ENCODE measurements at places on chromosomes 12 and 14.

GRCh38 chr12:19223018-19223417 lies 93.5 kb downstream of the PLEKHA5 start:
- DNase-seq: no peak

GRCh38 chr12:14729586-14729985 lies 33.2 kb upstream of the GUCY2C start:
- DNase-seq: no peak

DNA sequence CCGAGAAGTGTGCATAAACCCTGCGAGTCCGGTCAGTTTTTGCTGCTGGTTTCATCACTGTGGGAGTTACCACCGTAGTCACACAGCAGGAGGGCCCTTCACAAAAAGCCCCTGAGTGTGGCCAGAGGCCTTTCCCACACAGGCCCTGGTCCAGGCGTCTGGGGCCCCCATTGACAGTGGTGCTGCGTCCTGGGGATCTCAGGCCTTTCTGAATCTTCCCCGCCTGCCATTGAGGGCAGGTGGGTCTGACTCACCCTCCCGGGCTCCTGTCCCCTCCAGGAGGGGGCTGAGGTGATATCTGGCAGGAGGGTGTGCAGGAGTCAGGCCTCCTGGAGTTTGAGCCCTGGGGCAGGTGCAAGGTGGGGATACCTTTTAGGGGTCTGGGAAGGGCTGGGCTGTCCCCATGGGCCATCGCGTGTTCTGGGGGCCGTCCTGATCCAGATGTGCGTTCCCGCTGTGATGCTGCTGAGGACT lies 358.5 kb downstream of the TMEM121 start:
- no peak for DNase-seq

DNA sequence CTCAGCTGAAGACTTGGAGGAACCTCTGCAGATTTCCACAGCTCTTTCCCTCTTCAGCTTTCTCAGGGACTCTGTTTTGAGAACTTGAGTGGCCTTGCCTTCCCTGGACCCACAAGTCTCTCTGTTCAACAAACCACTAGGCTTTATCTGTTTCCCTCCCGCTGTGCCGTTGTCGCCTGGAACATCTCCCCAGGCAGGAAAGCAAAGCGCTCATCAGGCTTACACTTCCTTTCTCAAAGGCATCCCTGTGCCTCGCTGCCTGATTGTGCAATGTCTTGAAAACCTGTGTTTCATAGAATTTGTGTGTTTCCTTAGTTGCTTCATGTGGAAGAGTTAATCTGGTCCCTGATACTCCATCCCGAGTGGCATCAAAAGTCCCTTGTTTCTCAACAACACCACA lies 64.1 kb downstream of the PPM1A start:
- no peak for DNase-seq

- DNase-seq: no peak
Observed at GRCh38 chr14:61560323-61560722, 135.0 kb upstream of the HIF1A start.

GRCh38 chr14:36580141-36580855 lies 2.1 kb downstream of the NKX2-8 start:
- no peak for DNase-seq

DNA sequence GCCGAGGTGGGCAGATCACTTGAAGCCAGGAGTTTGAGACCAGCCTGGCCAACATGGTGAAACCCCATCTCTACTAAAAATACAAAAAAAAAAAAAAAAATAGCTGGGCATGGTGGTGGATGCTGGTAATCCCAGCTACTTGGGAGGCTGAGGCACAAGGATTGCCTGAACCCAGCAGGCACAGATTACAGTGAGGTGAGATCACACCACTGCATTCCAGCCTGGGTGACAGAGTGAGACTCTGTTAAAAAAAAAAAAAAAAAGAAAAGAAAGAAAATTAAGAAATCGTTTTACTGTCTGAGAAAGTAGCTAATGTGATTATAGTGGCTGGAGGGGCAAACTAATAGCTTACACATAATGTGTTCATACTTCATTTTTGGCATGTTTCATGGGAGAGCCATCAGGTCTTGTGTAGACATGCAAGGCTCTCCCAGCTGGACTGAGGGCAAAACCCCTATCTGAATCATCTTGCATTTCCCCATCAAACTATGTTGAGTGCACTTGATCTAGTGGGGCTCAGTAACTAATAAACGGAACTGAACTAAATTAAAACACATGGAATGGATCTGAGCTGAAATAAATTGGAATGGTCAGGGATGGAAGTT lies 16.2 kb downstream of the KIF21A start:
- DNase-seq: no peak

DNA sequence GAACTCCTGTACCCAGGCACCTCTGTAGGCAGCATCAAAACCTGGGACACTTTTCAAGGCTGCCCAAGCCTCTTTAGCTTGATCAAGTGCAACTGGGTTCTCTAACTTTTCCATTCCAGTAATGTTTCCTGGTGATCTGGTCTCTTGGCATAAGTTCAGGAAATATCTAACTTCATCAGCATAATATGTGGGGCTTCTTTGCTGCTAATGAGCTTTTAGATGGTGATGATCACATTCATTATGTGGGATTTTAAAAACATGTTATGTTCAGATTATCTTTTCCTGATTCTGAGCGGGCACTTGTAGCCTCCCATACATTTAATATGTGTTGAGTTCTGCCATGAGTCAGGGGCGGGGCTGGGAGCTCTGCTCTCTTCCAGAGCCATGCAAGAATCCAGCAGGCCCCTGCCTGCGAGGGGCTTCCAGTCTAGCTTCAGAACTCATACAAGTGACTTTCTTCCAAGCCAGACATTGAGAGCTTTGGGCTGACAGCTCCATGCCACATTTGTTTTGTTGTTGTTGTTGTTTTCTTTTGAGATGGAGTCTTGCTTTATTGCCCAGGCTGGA lies 39.5 kb upstream of the RIN3 start:
- no peak for DNase-seq

GRCh38 chr12:22899184-22899583 lies 274.2 kb downstream of the ETNK1 start:
- no peak for DNase-seq

- no peak for DNase-seq
Observed at GRCh38 chr14:63478010-63478409, 65.2 kb downstream of the PPP2R5E start.

GRCh38 chr12:88579601-88580050 lies 645 bp downstream of the KITLG start:
- DNase-seq: peak; percentile 19

- DNase-seq: no peak
Observed at GRCh38 chr14:33460164-33460563, 490.7 kb downstream of the EGLN3 start.

DNA sequence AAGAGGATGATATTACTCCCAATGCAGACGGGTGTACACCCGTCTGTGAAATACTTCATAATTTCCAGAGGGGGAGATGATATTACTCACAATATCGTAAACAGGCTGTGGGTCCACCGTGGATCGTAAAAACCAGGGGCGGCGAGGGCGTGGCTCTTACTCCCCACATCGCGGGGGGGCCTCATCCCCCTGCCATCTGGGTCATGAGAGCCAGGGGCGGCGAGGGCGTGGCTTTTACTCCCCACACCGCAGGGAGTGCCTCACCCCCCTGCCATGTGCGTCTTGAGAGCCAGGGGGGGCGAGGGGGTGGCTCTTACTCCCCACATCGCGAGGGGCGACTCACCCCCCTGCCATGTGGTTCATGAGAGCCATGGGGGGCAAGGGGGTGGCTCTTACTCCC lies 86.2 kb upstream of the GNG2 start:
- no peak for DNase-seq

GRCh38 chr12:954741-955140 lies 5.2 kb upstream of the RAD52 start:
- DNase-seq: no peak

- no peak for DNase-seq
Observed at GRCh38 chr12:132132609-132133430, 11.3 kb downstream of the DDX51 start.

GRCh38 chr12:68406134-68406576 lies 74.0 kb upstream of the MDM1 start:
- DNase-seq: no peak

DNA sequence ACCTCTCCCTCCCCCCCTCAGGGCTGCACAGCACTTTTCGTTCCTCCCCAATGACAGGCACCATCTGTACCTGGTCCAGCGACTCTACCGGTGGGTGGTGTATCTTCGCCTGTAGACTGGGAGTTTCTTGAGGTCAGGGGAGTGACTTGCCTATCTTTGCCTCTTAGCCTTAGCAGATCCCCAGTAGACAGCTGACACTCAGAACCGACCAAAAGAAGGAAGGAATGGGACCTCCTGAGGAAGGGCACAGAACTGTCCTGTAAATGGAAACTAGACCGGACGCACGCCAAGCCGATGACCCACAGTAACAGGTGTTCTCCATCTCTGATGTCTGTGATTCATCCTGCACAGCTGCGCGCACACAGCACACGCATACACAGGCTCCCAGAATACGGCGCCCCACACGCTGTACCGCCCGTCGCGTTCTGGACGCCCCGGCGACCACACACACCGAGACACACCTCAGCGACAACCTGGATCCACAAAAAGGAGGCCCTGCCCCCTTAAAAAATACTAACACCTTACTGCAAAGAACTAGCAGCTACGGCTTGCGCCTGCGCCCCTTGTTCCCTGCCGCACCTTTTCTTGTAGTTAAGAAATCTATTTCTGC lies 673 bp upstream of the TTC9 start:
- no peak for DNase-seq

GRCh38 chr14:89219051-89219450 lies 198.0 kb downstream of the FOXN3 start:
- no peak for DNase-seq

GRCh38 chr12:64730588-64730969 lies 28.6 kb downstream of the GNS start:
- DNase-seq: no peak

DNA sequence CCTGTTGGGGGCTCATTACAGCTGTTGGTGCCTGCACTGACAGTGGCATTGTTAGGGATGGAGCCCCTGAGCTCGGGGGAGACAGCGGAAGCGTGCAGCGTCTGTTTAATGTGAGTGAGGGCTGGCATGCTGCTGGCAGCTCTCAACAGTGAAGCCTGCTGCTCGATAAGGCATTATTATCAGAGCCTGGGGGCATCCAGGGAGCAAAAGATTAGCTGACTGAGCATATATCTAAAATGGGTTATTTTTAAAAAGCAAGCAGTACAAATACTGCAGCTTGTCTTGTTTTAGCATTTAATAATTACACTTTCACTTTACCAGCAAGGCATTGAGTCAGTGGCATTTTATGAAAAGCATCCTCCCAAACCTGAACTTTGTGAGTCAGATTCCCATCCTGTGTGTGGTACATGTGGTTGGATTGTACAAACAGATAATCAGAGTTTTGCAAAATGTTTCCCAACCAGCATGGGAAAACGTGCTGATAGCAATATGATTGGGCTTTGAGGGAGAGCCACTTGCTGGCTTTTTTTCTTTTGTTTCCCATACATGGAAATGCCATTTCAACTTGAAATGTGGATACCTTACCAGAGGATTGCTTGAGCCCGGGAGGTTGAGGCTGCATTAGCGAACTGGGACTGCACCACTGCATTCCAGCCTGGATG lies 150.8 kb downstream of the PRKCH start:
- DNase-seq: no peak

GRCh38 chr14:43855556-43855955 lies 651.5 kb downstream of the FSCB start:
- DNase-seq: no peak

GRCh38 chr14:23259426-23259825 lies 21.7 kb downstream of the RNF212B start:
- no peak for DNase-seq

- no peak for DNase-seq
Observed at GRCh38 chr12:46005151-46005797, 14.9 kb upstream of the SCAF11 start.

DNA sequence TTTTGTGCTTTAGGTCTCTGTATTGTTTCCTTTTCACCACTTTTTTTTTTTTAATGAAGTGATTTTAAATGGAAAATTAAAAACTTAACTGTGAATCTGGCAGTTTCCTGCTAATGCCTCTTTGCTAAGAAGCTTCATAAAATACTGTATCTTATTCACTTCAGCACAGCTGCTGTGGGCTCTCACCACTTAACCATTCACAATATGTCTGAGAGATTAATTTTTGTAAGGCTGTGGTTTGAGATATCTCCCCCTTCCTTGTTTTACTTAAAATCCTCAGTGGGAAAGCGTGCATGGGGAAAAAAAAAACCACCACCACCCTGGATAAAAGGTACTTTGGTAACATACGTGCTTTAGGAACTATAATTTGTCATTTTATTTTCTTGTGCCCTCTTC lies 115.9 kb downstream of the ETV6 start:
- DNase-seq: no peak

- DNase-seq: no peak
Observed at GRCh38 chr12:63752841-63753240, 26.9 kb upstream of the RXYLT1 start.

GRCh38 chr12:31118347-31119191 lies 44.9 kb downstream of the DDX11 start:
- peak; percentile 49 for DNase-seq

DNA sequence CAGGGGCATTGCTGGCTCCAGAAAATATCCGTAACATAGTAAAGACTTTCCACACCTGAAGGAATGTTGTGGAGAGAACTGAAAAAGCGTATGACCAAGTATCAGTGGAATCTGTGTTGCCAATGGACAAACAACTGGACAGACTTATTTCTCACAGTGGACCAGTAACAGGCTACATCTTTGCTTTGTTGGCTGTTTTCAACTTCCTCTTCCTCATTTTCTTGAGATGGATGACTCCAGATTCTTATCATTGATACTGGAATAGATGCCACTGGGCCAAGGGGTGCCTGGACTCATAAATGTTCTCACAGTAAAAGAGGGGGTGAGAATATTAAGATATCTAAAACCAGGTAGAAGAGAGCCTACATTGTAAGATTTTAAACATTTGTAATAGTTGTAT lies 6.4 kb downstream of the GAS2L3 start:
- DNase-seq: no peak

GRCh38 chr12:106195621-106196027 lies 52.2 kb downstream of the CKAP4 start:
- no peak for DNase-seq

DNA sequence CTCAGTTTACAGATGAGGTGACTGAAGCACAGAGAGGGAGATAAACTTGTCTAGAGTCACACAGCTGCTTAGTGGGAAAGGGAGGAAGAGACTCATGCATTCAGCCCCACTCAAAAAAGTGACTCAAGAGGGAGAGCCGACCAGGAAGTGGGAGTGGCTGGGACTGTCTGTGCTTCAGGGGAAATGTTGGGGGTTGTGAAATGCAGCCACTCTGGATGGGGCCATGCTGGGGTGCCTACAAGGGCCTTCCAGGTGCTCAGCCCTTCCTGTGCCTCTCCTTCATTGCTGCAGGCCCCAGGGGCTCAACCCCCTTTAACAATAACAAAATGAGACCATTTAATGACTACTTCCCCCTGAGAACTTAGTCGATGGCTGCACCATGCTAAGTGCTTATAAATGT lies 41.8 kb downstream of the CACNA1C start:
- DNase-seq: no peak

Data from progenitor cell of endocrine pancreas (in vitro differentiated cells).